ENCODE measurements at places on chromosomes 5 and 9. TPM values are rescaled to one million over a fixed set of nuclear protein-coding genes. Genes with fewer than 3 reads are reported as not detected.

The CDC14B gene
- 6.8 TPM for total RNA-seq

The SEMA6A gene
- total RNA-seq: 1.9 TPM

The TMC1 gene
- 0.23 TPM for total RNA-seq

The PLCXD3 gene
- not detected for total RNA-seq

The GRAMD2B gene
- total RNA-seq: 8.2 TPM

The LPAR1 gene
- total RNA-seq: 10.8 TPM

The DPYSL3 gene
- total RNA-seq: 1.4 TPM

The NR4A3 gene
- total RNA-seq: 2.1 TPM

The PLAC8L1 gene
- total RNA-seq: not detected

The FOXD4L5 gene
- 0.21 TPM for total RNA-seq

The LTC4S gene
- 2.0 TPM for total RNA-seq

The GPR21 gene
- total RNA-seq: 0.87 TPM

The PPP3R2 gene
- not detected for total RNA-seq

The FOXD4L3 gene
- total RNA-seq: 0.11 TPM

The PTCH1 gene
- total RNA-seq: 4.0 TPM

The CER1 gene
- not detected for total RNA-seq

The PLK2 gene
- 0.69 TPM for total RNA-seq

The SPAG8 gene
- total RNA-seq: 0.98 TPM

The SLC34A3 gene
- total RNA-seq: not detected

The SCGB3A2 gene
- total RNA-seq: not detected

The ENTR1 gene
- 75.4 TPM for total RNA-seq

The PCDHB5 gene
- total RNA-seq: not detected

The FOXI1 gene
- not detected for total RNA-seq

The CLIC3 gene
- total RNA-seq: not detected

The RAB3C gene
- not detected for total RNA-seq

The RASEF gene
- total RNA-seq: not detected

The DND1 gene
- total RNA-seq: 1.8 TPM

The CDH9 gene
- not detected for total RNA-seq

The GRM6 gene
- not detected for total RNA-seq

The CHSY3 gene
- total RNA-seq: not detected

The COL5A1 gene
- total RNA-seq: 0.13 TPM

The NDST1 gene
- 47.9 TPM for total RNA-seq

The TNFSF8 gene
- 0.11 TPM for total RNA-seq

The GPR151 gene
- total RNA-seq: not detected

The TARS1 gene
- total RNA-seq: 212 TPM

The ANKRD18B gene
- total RNA-seq: not detected

The BAAT gene
- total RNA-seq: 0.26 TPM

The TNIP1 gene
- total RNA-seq: 289 TPM

The LECT2 gene
- total RNA-seq: not detected

The CNTLN gene
- not detected for total RNA-seq

The PHF24 gene
- not detected for total RNA-seq
